ENCODE measurements at places on chromosomes 11 and 22.

GRCh38 chr11:73326929-73327811 lies 19.1 kb downstream of the ARHGEF17 start:
- DNase-seq, result no peak

GRCh38 chr22:18042685-18043084 lies 18.3 kb upstream of the MICAL3 start:
- no peak for DNase-seq

GRCh38 chr11:69303427-69303826 lies 9.5 kb downstream of the MYEOV start:
- DNase-seq, result no peak

GRCh38 chr11:126118806-126119205 lies 56.1 kb upstream of the CDON start:
- no peak for DNase-seq

DNA sequence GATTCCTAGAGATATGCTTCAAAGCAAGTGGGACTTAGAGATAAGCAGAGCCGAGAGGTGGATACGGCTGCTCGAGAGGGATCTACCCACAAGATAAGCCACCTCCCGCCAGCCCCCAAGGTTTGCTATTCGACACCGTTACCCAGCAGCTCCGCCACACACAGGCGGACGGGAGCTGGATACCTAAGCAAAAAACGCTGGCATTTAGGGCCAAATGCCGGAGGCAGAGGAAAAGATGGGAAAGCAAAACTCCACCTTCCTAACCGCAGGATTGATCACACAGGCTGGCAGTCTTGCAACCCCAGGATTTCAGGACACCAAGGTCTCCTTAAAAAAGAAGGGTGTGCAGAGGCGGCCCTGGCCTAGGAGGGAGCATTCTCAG lies 709 bp downstream of the FTH1 start:
- DNase-seq, result no peak

DNA sequence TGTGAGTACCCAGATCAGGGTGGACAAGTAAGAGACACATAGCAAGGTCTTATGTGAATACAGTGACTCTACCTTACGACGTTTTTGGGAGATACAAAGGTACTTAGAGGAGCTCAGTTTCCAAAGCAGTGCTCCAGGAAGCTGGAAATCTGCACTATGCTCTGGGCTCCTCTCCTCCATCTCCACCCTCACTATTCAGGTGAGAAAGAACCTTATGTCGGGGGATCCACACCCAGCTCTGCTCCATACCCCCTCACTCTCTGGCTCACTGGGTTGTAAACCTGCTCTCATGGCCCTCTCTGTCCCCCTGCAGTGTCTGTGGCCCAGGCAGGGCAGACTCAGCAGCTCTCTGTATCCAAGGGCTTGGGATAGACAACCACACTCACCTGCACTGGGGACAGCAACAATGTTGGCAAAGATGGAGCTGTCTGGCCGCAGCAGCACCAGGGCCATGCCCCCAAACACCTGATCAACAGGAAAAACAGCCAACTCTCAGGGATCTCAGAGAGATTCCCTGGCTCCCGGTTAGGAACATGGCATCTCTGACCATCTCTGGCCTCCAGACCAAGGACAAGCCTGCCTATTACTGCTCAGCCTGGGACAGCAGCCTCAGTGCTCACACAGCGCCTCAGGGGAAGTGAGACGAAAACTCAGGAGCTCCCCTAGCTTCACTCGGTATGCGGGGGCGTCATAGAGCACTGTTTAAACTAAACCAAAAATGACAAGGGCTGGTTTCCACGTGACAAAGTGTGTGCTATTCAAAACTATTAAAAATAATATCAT lies 60.9 kb upstream of the TOP3B start:
- no peak for DNase-seq

DNA sequence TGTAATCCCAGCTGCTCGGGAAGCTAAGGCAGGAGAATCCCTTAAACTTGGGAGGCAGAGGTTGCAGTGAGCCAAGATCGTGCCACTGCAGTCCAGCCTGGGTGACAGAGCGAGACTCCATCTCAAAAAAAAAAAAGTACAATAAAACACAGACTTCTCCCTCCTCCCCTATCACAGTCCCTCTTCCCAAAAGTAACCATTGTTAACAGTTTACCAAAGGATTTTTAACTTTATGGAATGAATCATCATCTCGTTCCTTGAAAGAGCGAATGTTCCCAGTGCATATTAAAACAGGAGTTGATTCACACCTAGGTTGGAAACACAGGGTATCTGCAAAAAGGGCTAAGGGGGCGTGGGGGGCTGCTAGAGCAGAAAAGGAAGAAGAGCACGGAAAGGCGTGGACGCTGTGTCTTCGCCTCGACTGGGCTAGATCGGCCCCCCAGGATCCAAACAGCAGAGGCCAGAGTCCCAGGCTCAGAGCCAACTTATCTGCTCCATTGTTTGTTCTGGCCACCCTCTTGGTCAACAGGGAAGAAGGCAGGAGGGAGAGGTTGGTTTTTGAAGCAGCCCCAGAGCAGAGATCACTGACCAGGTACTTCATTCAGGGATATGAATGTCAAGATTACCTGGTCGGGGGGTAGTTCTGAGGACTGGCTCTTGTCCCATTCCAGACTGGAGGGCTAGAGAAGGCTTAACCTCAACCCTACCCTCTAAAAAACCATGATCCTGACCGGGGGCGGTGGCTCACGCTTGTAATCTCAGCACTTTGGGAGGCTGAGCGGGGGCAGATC lies 2.1 kb upstream of the AHNAK start:
- no peak for DNase-seq

- no peak for DNase-seq
These were observed 28.3 kb upstream of the WNT11 start for GRCh38 chr11:76234416-76235232.

DNA sequence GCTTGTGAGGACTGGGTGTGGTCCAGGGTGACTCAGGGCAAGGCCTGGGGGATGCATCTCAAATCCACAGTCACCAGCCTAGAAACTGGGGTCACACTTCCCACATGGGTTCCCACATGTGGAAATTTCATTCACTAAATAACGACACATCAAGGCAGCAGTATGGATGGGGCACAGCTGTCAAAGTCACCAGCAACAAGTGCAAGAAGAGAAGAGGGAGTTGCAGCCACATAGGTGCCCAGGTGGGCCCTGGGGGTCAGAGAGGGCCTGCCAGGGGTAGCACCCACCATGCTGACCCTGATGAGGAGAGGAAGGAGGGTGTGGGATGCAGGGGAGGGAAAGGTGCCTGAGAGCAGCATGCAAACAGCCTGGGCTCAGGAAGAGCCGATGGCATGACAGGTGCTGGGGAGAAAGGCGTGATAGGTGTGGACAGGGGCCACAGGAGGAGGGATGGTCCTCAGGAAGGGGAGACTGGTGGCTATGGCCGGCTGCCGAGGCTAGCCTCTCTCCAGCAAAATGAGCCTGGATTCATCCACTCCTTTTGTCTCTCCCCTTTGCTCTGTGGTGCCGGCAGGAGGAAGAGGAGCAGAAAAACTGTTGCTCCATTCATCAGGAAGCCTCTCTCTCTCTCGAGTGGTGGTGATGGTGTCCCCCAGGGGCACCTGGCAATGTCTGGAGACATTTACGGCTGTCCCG lies 22.3 kb downstream of the DGCR6L start:
- DNase-seq, result no peak

GRCh38 chr22:20456064-20456721 lies 18.6 kb upstream of the SCARF2 start:
- DNase-seq, result peak; percentile 71

DNA sequence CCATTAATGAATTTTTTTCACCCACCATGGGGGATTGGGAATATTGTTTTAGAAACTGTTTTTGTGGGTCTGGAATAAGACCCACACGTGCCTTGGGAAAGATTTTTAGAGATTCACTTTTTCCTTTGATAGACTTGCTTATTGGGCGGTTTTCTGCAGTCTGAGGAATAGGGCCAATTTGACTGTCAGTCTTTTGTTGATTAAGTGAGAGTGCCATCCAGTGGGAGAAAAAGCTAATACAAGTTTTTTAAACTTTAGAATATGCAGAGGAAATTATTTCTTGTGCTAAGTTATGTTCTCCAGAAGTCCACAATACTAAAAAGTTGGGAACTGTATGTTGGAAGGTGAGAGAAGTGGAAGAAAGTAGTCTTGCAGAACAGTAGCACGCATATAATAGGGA lies 56.1 kb downstream of the PRMT3 start:
- DNase-seq, result no peak

- peak; percentile 56 for DNase-seq
These were observed 11.8 kb upstream of the MIEF1 start for GRCh38 chr22:39490135-39490798.

DNA sequence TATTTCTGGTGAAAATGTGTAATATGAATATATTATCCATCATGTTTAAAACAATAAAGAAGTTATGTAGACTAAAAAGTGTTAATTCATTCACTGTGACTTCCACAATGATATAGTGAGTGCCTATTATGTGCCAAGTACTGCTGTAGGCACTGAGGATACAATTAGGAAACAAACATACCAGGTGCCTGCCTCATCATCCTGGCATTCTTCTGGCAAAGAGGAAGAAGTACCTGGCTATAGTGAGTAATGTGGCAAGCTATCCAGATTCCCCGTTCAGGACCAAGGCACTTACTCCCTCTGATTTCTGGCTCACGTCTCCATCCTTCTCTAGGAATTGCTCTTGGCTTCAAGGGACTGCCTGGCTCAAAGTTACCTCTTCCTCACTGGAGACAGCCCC lies 77.5 kb upstream of the CLMP start:
- DNase-seq, result no peak

DNA sequence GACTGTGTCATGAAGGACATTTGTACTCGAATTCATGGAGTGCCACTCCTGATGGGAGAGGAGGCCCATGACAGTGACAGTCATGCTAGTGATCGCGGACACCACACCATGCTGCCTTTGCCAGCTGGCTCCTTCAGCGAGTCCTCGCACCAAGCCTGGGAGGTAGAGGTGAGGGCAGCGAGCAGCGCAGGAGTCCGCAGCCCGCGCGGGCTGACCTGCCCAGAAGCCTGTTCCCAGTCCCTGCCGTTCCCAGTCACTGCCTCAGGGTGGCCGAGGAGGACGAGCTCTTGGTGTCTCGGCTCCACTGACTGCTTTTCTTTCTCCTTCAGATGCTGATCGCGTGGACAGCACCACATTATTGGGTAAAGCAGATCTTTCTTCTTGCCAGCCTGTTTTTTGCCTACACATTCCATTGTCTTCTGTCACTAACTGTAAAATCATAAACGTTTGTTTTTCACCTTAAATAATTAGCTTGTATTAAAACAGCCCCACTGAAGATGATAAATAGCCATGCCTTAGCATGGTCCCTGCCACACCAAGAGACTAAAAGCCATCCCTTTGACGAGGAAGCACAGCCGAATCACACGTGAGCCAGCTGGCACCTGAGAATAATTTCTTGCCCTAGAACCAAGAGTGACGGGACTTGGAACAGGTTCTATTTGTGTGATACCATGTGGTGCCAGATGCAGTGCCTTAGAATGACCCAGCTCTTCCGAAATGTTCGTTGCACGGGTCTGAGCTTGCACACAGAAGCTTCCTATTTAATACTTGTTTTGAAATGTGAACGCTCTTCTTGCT lies 25.5 kb downstream of the FAM118A start:
- no peak for DNase-seq

DNA sequence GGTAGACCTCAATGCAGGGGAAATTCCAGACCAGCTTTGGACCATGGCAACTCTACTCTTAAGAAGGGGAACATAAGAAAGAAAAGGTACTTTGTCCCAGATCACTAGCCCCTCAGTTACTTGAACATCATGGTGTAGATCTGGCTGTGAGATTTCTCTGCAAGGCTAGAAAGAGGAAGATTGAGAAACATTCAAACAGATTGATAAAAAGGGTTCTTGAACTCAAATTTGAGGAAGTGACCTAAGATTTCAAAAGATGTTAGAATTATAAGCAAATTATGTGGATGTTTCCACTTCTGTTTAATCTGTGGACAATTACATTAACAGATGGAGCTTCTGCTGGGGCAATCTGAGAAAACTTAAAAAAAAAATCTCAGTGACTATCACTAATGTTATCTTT lies 21.8 kb upstream of the UPB1 start:
- DNase-seq, result no peak

DNA sequence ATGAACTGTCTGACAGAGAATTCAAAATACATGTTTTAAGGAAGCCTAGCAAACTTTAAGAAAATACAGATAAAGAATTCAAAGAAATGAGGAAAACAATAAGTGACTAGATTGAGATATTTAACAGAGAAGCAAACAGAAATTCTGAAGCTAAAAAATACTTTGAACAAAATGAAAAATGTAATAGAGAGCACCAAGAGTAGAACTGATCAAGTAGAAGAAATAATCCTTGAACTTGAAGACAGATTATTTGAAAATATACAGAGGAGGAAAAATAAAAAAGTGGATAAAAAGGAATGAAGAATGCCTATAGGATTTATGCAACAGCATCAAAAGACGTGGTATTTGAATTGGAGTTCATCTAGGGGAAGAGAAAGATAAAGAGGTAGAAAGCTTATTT lies 101.9 kb upstream of the OR4B1 start:
- DNase-seq, result no peak

DNA sequence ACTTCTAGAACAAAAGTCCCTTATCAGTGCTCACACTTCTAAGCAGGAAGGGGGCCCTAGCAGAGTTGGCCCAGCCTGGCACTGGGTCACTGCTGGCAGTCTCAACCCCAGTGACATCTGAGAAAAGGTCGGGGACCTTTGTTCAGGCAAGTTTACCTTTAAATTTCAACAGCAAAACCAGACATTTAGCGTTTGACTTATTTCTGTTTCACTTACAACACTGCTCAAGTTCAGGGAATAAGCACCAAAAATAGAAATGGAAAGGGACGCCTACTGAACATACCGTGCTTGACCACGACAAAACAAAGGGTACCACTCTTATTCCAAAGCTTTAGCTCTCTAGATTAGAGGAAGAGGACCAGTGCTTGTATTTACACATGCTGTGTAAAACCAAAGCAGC lies 26.2 kb downstream of the PITPNB start:
- DNase-seq, result no peak

DNA sequence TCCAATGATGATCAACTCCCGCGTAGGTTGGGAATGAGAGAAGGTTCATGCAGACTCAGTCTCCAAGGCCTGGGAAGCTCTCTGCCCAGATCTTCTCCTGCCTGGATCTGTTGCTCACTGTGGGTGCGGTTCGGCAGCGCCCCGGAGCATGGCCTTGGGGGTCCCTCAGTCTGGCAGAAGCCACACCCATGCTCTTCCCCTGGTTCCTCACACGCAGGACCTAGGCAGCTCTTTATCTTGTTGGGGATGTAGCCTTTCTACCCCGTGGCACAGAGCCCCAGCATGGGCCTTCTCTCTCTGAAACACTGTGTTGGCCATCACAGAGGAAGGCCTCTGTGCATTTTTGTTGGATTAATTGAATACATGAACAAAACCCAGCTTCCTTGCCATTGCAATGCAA lies 1461.6 kb downstream of the BRD1 start:
- no peak for DNase-seq

- no peak for DNase-seq
These were observed 54.8 kb downstream of the MIAT start for GRCh38 chr22:26712158-26712557.

GRCh38 chr11:2512431-2513407 lies 67.9 kb downstream of the KCNQ1 start:
- DNase-seq, result no peak

- DNase-seq, result no peak
These were observed 33.1 kb downstream of the EHF start for GRCh38 chr11:34653851-34654482.

GRCh38 chr11:75014129-75014528 lies 25.4 kb downstream of the NEU3 start:
- DNase-seq, result no peak
